Amniotic epithelial cell (primary cell): ENCODE measurements at places on chromosomes 6 and 20.

DNA sequence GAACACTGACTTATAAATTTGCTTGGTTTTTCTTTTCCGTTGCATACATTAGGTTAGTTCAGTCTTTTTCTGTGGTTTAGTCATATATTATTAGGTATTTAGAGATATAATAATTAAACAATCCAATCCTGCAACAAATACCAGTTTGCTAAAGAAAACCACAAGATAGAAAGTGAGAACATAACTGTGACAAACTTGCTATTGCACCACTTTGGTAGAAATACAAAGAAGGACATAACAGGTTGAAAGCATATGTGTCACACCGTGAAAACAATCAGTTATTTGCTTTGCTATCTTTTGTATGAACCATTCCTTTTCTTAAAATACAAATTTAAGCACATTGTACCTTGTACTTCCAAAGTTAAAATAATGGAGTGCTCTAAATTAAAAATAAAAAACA is 42.0 kb upstream of the KCNQ5 start:
- peak; percentile 9 for DNase-seq

DNA sequence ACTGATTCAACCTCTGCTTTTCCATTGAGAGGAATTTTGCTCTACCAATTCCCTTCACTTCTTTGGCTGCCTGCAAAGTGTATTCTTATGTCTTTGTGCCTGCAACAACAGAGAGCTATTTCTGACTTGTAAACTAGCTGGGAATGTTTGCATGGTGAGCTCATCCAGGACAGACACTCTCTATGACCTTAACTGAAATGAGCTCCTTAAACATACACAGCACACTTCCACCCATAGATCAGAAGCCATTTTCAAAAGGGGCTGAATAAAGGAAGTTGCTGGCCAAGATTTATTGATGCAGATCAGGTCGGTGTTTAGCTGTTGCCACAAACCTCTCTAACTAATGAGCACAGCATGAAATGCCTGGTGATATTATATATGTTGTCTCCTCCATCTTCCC is 377.7 kb downstream of the BTBD9 start:
- peak; percentile 89 for DNase-seq

DNA sequence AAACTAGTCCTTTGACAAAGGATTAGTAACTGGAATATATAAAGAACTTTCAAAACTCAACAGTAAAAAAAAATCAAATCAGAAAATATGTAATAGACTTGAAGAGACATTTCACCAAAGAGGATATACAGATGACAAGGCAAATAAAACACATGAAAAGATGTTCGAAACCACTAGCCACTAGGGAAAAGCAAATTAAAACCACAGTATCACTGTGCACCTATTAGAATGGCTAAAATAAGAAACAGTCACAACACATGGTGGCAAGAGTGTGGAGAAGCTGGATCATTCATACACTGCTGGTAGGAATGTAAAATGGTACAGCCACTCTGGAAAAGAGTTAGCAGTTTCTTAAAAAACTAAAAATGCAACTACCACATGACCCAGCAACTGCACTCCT is 14.9 kb downstream of the ZBTB2 start:
- DNase-seq = no peak

DNA sequence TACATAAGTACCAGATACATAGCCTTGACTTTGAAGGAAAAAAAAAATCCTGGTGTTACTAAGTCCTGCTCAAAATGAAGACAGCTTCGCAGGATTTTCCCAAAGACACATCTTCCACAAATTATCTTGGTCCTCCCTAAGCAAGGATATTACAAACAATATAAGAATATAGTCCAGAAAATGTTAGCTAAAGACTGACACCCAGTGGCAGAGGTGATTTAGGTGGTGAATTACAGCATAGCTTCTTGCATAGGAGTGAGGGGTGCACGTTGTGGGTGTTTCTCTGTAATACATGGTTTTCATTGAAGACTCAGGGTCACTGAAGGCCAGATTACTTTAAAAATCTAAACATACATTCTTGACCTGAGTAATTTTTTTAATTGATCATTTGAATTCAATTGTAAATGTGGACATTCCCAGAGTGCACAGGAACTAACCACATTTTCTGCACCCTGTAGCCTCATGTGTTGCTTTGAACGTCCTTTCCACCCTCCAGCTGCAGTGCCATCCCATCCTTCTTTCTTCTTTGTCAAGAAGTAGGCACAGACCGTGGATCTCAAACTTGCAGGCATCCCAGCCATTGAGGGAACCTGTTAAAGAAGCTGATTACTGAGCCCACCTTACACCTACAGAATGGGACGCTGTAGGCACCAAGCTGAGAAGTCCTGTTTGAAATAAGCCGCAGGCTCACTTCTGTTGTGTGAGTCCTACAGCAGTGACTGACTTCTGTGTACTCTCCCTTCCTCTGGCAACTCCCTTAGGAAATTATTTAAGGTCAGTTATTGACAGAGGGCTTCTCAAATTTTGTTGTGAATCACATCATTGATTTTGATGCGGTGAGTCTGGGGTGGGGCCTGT is 102.6 kb downstream of the PERP start:
- DNase-seq = peak; percentile 34

DNA sequence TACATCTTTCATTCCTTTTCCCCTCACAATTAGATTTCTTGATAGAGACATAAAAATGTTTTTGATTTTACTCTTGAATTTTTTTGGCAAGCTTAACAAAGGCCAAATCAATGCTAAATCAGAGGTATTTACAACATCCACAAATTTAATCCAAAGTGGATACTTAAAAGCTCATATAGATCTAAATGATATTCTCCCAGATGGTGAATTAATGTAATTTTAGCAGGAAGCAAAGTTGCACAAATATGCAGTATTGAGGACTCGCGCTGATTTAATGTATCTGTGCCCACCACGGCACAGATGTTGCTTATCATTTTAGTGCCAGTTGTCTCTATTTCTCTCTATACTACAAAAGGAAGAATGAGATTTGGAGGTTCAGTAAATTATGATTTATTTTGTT is 167.4 kb downstream of the COL19A1 start:
- DNase-seq = no peak

GRCh38 chr20:3307725-3308124 is 68.7 kb upstream of the SLC4A11 start:
- DNase-seq = peak; percentile 62

- no peak for DNase-seq
Observed at GRCh38 chr6:56771189-56771588, 128.5 kb upstream of the DST start.

- peak; percentile 17 for DNase-seq
Observed at GRCh38 chr6:19153270-19153980, 683.7 kb upstream of the ID4 start.

DNA sequence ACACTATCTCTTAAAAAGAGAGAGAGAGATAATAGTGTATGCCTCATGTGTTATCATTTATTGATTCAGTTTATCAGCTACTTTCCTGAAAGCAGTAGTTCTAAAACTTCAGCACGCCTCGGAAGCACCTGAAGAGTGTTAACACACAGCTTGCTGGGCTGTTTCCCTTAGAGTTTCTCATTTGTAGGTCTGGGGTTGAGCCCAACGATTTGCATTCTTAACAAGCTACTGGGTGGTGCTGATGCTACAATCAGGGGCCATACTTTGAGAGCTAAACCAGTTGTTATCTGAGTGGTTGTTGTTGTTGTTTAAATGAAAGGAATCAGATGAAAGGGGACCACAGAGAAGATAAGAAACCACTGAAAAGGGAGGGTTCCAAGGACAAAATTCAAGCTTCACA is 32.6 kb downstream of the SIM1 start:
- DNase-seq = no peak

GRCh38 chr20:63787302-63787701 is 43.8 kb downstream of the ZBTB46 start:
- DNase-seq = no peak

DNA sequence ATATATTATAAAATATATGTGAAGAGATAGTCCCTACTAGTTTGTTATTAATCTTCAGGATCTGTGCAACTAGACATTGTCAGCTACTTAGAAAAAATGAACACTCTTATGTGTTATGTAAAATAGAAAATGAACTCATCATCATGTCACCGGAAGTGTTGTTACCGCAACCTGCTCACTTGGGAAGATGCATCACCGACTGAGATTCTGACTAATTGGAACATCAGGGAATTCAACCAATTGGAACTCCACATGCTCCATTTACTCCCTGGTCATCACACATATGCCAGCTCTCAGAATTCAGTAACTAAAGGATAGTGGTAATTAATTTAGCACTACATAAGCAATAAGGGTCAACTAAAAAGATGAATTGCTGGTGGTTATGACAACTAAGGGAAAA is 16.7 kb upstream of the B3GAT2 start:
- DNase-seq = no peak

GRCh38 chr6:66264376-66264775 is 557.4 kb upstream of the EYS start:
- no peak for DNase-seq

- DNase-seq = no peak
Observed at GRCh38 chr6:70336996-70337742, 34.3 kb upstream of the COL9A1 start.

GRCh38 chr20:64264091-64264490 is 8.5 kb downstream of the PCMTD2 start:
- no peak for DNase-seq

DNA sequence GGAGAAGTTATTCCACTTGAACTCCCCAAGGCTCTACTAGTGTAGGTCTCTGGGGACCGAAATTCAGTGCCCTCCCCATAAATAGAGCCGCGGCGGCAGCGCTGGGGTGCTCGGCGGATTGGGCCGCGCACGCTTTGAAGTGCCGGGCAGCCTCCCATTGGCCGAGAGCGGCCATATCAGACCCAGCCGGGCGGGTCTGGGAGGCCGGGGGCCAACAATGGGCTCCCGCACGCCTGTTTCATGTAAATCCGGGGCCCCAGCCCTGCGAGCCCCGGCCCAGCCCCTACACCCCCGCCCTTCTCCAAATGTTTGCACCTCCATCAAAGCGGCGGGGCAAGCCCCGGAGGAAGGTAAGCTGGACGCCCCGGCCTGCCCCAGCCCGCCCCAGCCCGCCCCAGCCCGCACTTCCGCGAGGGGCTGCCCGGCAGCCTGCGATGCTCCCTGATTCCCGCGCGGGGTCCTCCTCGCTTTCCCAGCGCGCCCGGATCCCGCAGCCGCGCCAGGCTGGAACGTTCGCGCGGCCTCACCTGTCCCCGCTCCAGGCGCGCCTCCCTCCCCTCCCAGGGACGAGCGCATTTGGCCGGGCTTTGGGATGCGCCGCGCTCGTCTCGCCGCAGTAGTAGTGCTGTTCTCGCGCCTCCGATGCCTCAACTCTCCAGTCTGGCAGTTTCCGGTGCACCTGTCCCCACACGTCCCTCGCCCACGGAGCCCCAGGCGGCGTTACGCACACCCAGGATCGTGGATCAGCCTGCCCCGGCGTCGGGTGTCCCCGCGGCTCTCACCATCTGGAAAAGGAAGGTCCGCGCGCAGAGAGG is at the start of gene TBXT:
TBXT (minus strand) TSS at position 51 of the 815 bp plus-strand sequence. CDS start 260 bp downstream, outside the sequence.
- no peak for DNase-seq

GRCh38 chr20:10219452-10219791 is 792 bp downstream of the SNAP25 start:
- DNase-seq = peak; percentile 83

GRCh38 chr6:52647199-52647598 is 23.7 kb upstream of the TMEM14A start:
- DNase-seq = peak; percentile 61

DNA sequence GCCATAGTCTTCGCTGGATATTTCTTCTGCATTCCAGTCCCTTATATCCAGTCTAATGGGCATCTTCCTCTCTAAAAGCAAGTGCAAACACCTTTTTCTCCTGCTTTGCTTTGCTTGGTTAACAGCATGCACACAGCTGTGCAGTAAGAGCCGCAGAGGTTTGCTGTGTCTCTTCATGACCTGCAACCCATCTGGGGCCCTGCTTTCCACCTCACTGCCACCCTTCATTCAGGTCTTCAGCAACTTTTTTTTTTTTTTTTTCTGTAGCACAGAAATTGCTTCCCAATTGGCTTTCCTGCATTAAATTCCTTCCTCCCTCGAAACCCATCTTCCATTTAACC is 14.4 kb downstream of the NEDD9 start:
- DNase-seq = no peak

DNA sequence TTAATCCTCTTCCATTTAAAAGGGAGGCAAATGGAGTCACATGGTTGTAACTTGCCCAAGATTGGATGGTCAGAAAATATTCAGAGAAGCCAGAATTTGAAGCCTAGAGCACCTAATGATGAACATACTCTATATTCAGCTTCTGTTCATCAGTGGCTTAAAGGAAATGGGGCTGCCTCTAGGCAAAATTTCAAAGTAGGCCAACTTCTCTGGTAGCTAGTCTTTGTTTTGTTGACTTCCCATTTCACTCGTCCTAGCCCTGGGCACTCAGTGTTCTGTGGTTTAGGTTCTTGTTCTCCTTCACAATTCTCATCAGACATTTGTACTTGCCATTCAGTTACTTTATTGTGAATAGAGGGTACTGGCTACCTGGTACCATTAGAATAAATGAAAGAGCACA is 13.2 kb downstream of the MAP3K7 start:
- DNase-seq = no peak

GRCh38 chr20:46204594-46205186 is 86.6 kb downstream of the CD40 start:
- no peak for DNase-seq

GRCh38 chr6:12516070-12516469 is 200.5 kb upstream of the PHACTR1 start:
- no peak for DNase-seq

GRCh38 chr6:8780653-8781052 is 345.3 kb upstream of the SLC35B3 start:
- DNase-seq = no peak

DNA sequence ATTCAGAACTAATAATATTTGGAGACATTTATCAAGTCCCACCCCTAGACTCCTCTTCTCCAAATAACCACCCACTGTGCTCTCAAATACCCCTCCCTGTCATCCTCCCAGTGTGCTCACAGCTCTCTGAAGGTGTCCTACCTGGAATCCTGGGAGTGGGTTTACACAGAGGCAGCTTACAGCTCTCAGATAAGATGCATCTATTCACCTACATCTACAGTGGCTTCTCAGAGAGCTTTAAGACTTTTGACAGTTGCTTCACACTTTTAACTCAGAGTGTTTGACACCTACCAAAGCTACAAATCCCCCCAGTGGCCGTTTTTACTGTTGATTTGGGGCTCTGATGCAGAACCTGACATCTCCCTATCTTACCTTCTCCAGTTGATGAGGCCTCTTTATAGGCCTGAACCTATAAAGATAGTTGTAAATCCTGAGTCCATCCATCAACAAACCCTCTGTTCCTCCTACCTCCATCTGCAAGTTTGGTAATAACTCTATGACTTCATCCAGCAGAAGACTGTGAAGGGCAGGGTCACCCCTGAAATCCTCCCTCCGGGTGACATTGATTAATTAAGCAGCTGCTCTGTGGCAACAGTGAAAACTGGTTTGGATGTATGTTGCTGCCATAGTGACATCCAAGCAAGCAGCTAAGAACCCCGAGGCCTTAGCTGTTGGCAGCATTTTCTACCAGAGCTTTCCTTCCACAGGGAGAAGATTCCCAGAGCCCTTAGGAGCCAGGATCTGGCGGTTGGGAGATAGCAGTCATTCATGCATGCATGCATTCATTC is 226.1 kb upstream of the RREB1 start:
- peak; percentile 43 for DNase-seq

DNA sequence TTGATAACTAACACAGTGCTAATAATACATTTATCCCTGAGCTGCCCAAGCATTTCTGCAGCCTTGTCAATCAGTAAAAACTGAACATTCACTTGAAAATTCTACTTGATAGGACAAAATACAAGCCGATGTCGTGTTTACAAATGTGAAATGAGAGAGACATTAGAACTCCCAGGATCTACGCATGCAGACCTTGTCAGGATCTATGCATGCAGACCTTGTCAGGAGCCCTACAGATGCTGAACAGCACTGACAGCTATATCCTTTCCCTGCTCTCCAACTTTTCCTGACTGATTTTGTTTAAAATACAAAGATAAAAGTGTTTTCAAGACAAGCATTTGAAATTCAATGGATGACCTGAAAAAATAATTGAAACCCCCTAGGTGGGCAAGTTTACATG is 28.9 kb downstream of the INSM1 start:
- no peak for DNase-seq
